Dermis blood vessel endothelial cell (primary cell): ENCODE measurements at places on chromosomes 12 and 14. TPM values are rescaled to one million over a fixed set of nuclear protein-coding genes. Genes with fewer than 3 reads are reported as not detected.

DNA sequence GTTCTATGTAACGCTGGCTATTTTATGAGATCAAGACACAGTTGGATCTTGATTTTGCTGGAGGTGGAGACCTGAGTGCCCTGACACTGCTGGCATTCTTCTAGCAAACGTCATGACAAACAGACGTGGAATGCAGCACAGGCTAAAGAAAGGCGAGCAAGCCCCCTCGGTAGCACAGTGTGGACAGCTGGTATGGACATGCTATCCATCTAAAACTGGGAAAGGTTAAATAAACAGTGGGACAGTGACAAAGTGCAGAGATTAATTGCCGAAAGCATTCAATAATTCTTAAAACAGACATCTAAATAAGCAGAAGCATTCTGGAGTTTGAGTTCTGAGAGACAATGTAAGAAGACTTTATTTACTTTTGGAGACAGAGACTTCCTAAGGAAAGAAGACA, 237.2 kb downstream of the FBXL14 start:
- DNase-seq = no peak

DNA sequence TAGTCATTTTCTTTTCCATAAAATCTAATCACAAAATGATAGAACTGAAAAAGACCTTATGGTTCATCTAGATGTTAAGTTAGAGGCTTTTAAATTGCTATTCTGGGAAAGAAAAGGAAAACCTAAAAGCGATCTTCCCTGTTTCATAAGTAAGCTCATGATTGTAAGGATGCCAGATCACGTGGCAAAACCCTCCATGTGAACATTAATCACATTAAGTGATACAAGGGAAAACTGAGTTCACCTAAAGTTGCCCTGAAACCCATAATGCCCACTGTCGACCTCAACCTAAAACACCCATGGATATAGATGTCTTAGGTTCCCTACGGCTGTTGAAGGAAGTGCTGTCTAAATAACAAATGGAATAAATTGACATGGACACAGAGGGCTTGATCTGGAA, 3.0 kb upstream of the STXBP6 start:
- no peak for DNase-seq

- peak; percentile 52 for DNase-seq
Observed at GRCh38 chr12:112901271-112901670, 5.5 kb upstream of the OAS1 start.

DNA sequence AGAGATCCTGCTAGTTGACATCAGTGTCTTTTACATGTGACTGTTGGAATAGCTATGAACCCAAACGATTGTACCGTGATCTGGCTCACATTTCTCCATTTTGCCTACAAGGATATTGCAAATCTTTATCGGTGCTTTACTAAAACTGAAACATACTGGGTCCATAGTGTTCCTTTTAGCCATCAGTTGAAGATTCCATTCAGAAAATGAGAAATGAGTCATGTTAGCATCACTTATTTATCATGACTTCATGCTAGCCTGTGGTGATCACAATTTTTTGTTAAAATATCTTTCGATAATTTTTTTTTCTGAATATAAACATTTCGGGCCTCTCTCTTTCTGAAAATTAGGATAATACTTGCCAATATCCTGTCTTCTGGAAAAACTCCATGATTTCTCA, 210.3 kb downstream of the EGLN3 start:
- no peak for DNase-seq

DNA sequence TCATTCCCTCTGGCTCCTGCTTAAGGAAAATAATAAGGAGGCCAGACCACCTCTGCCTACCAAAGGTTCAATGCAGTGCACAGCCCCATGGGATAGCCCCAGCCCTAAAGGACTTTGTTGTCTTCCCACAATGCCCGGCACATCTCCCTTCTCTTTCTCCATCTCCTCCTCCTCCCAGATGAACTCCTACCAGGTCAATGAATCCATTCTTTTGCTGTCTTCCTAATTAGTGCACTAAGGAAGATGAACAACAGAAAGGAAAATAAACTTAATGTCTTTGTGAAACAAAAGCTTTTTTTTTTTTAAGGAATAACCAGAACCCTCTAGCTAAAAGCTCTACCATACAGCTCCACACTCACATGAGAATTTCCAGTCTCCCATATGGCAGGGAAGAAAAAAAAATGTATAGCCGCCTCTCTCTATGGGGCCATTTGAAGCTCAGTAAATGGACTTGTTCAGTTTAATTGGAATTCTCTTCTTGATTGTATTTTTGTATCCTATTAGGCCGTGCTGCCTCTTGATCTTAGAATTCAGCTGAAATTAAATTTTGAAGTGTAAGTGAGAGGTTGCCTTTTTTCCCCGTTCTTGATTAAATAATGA, 41.8 kb upstream of the HSPB8 start:
- no peak for DNase-seq

- no peak for DNase-seq
Observed at GRCh38 chr12:50641566-50641965, 122.3 kb upstream of the ATF1 start.

CLEC1B gene
- total RNA-seq = not detected in 2 replicates

UNC79 gene
- total RNA-seq = under 0.01 TPM in 1 of 2 replicates, not detected in the other

RFLNA gene
- under 0.01 and 0.19 TPM in 2 replicates for total RNA-seq
